ENCODE measurements at places on chromosomes 7 and 10. TPM values are rescaled to one million over a fixed set of nuclear protein-coding genes. Genes with fewer than 3 reads are reported as not detected.

DNA sequence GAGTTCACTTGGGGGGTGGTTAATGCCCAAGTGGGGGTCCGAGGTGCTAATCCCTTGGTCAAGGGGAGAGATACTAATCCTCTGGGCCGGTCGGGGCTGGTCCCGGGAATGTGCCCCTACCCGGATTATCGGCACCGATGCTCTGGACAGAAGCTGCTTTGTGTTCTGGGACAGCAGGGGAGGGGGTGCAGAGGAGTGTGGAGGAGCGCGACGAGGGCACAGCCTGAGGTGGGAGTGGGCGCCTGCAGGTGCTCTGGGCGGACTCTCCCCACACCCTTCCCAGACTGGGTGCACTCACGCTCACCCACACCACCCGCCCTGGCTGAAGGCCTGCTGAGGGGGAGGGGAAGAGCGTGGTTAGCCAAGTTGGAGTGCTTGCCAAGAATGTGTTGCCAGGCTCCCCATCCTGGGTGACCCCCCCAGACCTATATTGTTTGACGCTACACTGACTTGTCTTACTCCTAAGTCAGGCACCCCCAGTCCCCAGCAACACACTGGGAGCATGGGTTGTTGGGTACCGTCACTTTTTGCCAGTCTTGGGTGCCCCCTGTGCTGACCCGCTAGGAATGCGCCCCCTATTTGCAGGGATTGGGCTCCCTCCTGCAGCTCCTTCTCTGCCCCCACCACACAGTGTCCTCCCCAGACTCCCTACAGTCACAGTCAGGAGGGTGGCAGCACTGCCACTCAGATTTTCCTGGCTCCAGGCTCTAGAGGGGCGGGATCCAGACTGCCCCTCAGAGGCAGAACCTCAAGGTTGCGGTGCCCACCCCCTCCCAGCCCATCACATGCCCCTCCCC lies 1.2 kb downstream of the SLC4A2 start:
- DNase-seq, result no peak

GRCh38 chr10:23053036-23053435 lies 42.3 kb upstream of the MSRB2 start:
- DNase-seq, result no peak

DNA sequence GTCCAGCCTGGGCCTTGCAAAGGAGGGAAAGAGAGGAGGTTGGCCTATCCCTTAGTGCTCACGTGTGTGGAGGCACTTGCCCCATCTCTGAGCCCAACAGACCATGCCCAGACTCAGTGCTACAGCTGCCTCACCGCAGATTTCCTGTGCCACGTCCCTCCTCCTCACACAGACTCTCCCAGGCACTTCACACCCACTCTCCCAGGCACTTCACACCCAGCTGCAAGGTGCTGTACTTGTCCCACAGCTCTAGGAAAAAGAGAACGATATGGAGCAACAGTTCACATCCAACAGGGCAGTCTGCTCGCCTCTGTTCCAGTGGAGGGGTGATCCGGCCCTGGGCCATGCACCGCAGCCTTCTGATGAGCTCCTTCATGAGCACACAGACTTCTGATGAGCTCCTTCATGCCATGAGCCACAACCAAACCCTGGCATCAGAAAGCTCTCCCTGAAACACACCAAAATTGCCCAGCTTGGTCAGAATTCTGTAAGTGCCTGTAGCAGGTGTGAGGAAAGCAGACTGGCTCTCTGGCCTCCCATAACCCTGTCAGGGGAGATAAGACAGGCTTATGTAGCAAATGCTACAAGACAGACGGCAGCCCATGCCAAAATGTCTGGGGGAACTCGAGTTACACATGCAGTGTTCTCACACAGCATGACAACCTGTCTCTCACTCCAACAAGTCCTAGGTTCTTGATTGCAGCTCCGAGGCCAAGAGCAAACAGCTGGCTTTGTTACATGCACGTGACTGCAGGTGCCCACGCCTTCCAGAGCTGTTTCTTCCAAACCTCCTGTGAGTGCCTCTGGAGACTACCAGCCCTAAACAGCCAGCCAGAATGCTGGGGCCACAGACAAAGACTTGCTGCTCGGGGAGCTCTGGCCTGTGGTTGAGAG lies 348.5 kb downstream of the GRID1 start:
- DNase-seq, result no peak

Gene GSDME
- 4.5 TPM for total RNA-seq

GRCh38 chr7:121388950-121389349 lies 7.2 kb downstream of the FAM3C start:
- DNase-seq, result no peak

All from activated CD8-positive, alpha-beta memory T cell treated with anti-CD3 and anti-CD28 coated beads, Interleukin-2, amount 10 ng/mL, durations not matched to agents 7 days and 5 days (primary cell).